Cortex of kidney (tissue), 1 donor: ENCODE measurements at places on chromosomes 11 and 22.

DNA sequence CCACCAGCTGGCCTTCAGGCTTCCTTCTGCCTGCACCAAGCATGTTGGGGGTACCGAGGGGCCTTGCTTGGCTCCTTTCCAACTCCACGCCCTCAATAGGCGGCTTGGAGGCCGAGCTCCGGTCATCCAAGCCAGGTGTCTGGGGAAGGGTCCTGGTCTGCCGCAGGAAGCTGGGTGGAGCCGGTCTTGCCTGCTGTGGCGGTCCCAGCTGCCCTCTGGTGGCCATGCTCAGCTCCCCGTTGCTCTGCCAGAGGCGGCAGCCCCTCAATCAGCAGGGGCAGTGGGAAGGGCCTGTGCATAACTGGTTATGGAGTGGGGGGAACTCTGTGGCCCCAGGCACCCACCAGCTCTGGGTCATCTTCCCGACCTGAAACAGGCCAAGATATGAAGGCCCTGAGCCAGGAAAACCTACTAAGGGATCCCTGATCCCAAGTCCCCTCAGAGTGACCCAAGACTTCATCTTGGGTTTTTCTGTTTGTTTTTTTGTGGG, 3.2 kb downstream of the ARVCF start:
- no peak for DNase-seq

GRCh38 chr22:45528046-45528445, 25.4 kb downstream of the FBLN1 start:
- DNase-seq: no peak

GRCh38 chr22:32743046-32743445, 58.5 kb upstream of the TIMP3 start:
- no peak for DNase-seq

DNA sequence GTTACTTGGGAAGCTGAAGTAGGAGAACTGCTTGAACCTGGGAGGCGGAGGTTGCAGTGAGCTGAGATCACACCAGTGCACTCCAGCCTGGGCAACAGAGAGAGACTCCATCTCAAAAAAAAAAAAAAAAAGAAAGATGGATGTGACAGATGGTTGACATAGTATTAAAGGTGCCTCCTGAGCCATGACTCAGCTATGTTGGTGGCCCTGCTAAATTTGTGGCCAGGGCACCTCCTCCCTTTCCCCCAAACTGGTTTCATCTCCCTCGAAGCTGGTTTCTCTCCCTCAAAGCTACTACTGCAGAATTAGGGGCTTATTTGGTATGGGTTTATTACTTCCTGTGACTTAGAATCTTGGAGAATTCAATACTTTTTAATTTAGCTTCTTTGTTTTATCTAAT, 31.5 kb downstream of the SDHD start:
- no peak for DNase-seq

GRCh38 chr11:108938604-108939003, 273.7 kb downstream of the DDX10 start:
- DNase-seq: no peak

DNA sequence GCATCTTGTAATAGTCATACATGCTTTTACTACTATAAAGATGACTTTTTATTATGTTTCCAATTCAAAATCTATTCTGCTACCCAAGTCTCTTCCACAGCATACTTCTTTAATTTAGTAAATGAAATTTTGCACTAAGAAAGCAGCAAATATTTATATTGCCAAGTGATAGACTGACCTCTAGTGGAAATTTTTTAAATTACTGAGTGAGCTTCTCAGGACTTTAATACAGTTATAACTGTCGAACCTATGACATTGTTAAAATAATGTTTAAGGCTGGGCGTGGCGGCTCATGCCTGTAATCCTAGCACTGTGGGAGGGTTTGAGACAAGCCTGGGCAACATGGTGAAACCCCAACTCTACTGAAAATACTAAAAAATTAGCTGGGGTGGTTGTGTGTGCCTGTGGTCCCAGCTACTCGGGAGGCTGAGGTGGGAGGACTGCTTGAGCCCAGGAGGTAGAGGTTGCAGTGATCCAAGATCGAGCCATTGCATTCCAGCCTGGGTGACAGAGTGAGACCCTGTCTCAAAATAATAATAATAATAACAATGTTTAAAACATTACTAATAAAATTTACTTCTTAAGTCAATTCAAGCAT, 27.3 kb downstream of the STK33 start:
- DNase-seq: no peak

DNA sequence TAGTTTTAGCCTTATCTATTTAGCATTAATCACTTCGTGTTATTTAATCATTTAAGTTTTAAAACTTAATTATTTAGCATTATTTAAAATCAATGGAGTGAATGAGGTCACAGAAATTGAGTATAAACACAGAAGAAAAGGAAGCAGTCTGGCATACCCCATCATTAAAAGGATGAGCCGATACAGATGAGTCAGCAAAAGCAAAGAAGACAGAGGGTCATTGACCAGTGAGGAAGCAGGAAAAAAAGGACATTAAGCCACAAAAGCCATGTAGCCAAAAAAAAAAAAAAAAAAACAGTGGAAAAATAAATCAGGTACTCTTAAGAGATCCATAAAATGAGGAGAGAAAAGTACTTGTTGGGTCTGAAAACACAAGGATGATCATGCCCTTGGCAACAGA, 71.5 kb downstream of the TYR start:
- DNase-seq: no peak

GRCh38 chr22:48154943-48155240, 1392.4 kb downstream of the TBC1D22A start:
- no peak for DNase-seq

DNA sequence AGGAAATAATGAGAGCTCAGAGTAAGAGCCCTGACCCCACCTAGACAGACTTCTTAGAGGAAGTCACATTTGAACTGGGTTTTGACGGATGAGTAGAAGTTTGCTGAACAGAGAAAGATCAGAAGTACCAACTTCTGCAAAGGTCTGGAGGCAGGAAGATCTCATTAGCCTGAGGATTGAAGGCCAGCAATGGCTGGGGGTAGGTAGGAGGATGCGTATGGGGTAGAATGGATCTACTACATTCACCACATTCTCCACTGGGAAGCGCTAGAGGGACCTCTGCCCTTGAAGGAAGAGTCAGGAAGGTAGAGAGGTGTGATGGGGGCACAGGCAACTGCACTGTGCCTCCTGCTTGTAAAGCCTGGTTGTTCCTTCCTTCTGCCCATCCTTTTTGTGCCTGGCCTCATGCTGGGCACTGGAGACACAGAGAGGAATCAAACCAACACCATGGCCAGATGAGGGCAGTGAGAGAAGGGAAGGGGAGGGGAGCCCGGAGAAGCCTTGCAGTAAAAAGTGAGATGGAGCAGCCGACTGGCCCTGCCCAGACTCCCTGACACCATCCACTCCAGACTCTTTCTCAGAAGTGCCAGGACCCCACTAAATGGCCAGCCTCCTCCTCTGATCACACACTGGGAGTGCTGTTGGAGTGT, 4.9 kb downstream of the TPBGL start:
- no peak for DNase-seq

GRCh38 chr11:119726150-119726553, 2.8 kb downstream of the NECTIN1 start:
- no peak for DNase-seq

DNA sequence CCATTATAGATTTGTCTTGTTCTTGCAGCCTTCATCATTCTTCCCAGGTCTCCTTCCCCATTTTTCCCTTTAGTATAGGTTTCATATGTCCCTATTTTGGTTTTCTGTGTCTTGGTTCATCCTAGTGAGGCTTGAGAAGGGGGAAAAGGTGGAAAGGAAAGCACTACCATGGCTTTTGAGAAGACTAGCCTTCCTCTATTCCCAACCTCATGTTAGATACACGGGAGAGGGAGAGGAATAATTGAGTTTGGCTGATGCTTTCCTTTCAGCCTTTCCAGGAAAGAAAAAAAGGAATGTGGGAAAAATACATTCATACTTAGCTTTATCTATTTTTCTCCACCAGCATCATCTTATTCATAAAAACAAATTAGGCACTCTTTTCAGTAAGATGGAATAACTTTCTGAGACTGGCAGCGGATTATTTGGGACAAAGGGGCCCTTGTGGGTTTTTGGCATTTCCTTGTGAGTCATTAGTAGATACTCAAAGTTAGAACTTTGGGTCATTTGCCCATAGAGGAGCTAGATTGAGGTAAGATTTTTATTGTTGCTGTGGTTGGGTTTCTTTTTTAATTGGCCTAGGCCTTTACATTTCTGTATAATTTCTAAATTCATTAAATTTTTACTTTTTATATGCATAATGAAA, 23.8 kb downstream of the CAPRIN1 start:
- DNase-seq: no peak

DNA sequence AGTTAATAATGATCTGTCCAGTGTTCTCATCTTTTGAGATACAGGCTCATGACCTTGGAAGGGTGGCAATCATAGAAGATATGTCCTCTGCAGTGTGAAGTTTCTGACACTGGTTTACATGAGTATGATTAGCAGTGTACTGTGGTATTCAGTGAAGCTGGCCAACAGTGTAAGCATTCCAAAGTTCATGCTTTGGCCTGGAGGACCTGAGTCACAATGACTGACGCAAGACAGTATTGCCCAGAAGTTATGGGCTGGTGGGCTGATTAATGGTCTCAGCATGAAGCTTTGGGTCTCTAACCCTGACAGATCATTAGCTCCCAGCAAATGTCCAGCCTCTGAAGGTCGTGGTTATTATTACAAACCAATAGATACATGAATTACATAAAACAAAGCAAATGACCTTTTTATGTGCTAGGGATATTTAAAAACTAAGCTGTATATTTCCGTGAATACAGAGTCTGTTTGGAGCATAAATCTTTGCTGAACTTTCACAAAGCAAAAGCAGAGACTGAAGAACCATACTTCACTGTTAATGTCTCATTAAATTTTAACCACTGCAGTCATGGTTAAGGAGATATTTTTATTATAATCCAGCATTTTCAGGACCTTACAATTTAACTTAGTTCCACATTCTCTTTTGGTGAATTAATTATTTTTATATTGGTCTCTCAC, 28.3 kb upstream of the USP47 start:
- no peak for DNase-seq

GRCh38 chr11:64915376-64915887, 1.6 kb downstream of the ATG2A start:
- DNase-seq: no peak

- no peak for DNase-seq
These were observed 27.0 kb downstream of the AP2A2 start for GRCh38 chr11:952406-953385.

DNA sequence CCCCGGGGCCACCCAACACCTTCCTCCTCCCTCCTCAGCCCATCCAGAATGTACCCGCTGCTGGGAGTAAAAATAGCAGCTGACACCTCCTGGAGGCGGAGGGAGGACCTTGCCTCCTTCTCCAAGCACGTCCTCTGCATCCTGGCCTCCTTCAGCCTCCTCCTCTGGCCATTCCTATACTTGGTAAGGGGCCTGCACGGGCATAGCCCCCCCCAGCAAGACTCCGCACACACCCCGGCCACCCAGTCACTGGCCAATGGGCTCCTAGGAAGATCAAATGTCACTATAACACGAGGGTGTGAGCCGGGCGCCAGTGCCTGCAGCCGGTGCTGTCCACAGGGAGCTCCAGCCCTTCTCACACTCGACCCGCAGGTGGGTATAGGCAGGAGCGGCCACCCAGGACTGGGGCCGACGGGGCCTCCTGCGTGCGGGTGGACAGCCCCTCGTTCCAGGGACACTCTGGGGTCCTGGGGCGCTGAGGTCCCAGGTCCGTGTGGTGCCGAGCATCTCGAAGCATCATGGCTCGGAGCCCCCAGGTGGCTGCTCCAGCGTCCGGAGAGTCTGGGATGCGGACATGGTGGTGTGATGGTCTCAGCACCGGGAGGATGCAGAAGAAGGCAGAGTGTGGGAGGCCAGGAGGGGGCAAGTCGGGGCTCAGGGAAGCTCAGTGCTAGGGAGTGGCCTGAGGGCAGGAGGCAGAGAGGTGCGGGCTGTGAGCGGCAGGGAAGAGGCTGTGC, at the start of gene TNNT3:
TSS of gene TNNT3 (plus strand) at position 313 of the 737 bp plus-strand sequence. CDS start 3,172 bp downstream, outside the sequence.
- no peak for DNase-seq

- DNase-seq: no peak
These were observed 43.3 kb downstream of the NOX4 start for GRCh38 chr11:89447845-89448244.

- DNase-seq: no peak
These were observed 18.9 kb downstream of the MRGPRG start for GRCh38 chr11:3199537-3200295.

GRCh38 chr22:45976254-45977002, 534 bp downstream of the WNT7B start:
- no peak for DNase-seq

GRCh38 chr22:20002128-20002527, 14.5 kb downstream of the ARVCF start:
- no peak for DNase-seq

DNA sequence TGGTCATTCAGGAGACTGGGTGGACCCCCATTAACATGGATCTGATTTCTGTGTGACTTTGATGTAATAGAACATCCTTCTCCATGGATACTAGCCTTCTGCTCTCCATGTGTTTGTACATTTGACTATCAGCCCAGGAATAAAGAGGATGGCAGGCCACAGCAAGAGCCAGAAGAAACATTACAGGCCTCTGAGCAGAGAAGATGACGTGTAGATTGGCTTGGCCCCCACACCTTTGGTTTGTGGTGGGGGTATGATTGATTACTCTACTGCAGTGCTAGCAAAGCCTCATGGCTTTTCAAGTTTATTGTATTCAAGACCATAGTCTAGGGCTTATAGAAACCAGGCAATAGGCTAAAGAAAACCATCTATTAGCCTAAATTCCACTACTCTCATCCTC, 77.0 kb downstream of the GRAMD1B start:
- no peak for DNase-seq

DNA sequence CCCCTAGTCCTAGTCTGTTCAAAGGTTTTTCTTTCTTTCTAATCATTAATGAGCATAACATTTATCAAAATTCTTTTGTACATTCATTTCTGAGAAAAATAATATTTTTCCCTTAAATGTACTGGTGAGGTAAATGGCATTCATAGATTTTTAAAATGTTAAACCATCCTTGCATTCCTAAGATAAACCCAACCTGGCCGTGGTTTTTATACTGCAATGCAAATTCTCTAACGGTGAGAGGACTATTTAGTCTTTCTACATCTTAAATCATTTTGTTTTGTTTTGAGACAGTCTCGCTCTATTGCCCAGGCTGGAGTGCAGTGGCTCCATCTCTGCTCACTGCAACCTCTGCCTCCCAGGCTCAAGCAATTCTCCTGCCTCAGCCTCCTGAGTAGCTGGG, 40.6 kb downstream of the TRMU start:
- DNase-seq: no peak
